ENCODE measurements at places on chromosomes 12 and 14. TPM values are rescaled to one million over a fixed set of nuclear protein-coding genes. Genes with fewer than 3 reads are reported as not detected.

LRP1-AS gene
- total RNA-seq, result not detected

PTPRQ gene
- 0.50 TPM for total RNA-seq

NID2 gene
- 133 TPM for total RNA-seq

RGS6 gene
- total RNA-seq, result not detected

AMN gene
- total RNA-seq, result 0.22 TPM

DHRS4L2 gene
- total RNA-seq, result 14.9 TPM

MSI1 gene
- not detected for total RNA-seq

KCNH3 gene
- total RNA-seq, result not detected

FBLN5 gene
- total RNA-seq, result 25.0 TPM

TMEM117 gene
- total RNA-seq, result 11.4 TPM

OR4E1 gene
- not detected for total RNA-seq

LALBA gene
- total RNA-seq, result not detected

NDUFB1 gene
- total RNA-seq, result 130 TPM

ADAM21 gene
- 0.33 TPM for total RNA-seq

MYF5 gene
- not detected for total RNA-seq

ADAMTS20 gene
- not detected for total RNA-seq

FAM181A gene
- total RNA-seq, result not detected

SRRM4 gene
- total RNA-seq, result under 0.01 TPM

KIF26A gene
- 1.5 TPM for total RNA-seq

ACSS3 gene
- total RNA-seq, result 16.2 TPM

FERMT2 gene
- total RNA-seq, result 157 TPM

TMBIM6 gene
- 382 TPM for total RNA-seq

CLEC6A gene
- not detected for total RNA-seq

GPR68 gene
- 1.2 TPM for total RNA-seq

C3AR1 gene
- total RNA-seq, result 0.12 TPM

ADCY4 gene
- total RNA-seq, result 8.1 TPM

LRIG3 gene
- total RNA-seq, result 33.5 TPM

TPPP2 gene
- total RNA-seq, result not detected

CHGA gene
- total RNA-seq, result not detected

SELPLG gene
- 1.00 TPM for total RNA-seq

Measured in uterine smooth muscle cell (primary cell).